ENCODE measurements at places on chromosomes 2 and 18.
A peak's percentile ranks its signal among the peaks of the same experiment; 100 is the strongest.

GRCh38 chr2:102149644-102150455, 7.3 kb downstream of the IL1R1 start:
- DNase-seq: no peak

GRCh38 chr2:171315781-171316180, 118.0 kb downstream of the METTL8 start:
- no peak for DNase-seq

GRCh38 chr2:30380824-30381223, 66.2 kb upstream of the LCLAT1 start:
- no peak for DNase-seq

DNA sequence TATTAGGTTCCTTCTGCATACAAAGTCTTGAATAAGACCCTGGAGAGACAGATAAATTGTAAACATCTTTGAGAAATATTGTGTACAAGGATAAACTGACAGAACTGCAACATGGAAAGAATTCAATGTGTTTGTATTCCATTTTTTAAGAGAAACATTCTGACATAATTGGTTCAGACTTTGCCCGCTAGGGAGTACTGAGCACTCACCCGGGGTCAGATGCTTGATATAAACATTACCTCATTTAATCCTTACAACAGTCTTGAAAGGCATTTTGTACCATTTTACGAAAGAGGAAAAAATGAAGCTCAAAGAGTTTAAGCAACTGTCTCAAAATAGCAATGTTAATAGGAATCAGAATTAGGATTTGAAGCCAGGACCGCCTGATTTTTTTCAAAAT, 416.7 kb upstream of the CRIM1 start:
- DNase-seq: peak; percentile 45

GRCh38 chr2:64492821-64493220, 31.3 kb upstream of the AFTPH start:
- no peak for DNase-seq

DNA sequence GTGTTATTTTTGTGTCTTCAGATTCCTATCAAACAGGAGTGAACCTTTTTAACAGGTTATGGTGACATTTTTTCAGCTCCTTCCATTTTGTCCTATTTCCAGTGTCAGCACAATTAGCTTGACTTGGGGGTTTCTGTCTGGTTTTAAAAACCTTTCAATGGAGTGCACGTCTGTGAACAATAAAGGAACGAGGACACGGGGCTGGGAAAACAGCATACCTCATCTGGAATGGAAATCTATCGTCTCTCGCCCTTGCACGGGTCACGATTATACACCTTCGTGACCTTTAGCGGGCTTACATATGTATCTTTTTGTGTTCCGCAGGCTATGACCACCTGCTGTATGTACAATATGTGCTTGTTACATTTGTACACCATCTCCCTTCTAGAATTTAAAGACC, 2.3 kb upstream of the ZNF532 start:
- DNase-seq: no peak

DNA sequence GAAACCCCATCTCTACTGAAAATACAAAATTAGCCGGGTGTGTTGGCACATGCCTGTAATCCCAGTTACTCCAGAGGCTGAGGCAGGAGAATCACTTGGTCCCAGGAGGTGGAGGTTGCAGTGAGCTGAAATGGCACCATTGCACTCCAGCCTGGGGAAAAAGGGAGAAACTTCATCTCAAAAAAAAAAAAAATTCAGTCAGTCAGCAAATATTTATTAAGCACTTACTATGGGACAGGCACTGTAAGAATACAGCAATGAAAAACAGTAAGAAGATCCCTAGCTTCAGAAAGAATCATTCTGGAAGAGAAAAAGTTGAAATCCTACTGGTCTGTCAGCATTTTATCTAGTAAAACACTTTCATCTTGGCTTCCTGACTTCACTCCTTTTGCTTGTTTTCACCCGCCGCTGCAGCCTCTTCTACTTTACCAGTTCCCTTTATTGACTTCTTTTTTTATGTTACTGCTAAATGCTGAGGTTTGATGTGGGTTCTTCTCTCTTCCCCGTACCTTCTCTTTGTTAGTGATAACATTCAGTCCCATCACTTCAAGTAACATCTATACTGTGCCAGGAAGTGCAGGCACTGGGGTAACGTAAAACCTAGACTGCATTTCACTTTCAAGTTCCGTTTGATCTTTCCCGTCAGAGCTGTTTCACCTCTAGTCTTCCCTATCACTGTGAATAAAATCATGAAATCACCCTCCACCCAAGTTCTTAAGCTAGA, 10.8 kb upstream of the TAF4B start:
- DNase-seq: no peak

DNA sequence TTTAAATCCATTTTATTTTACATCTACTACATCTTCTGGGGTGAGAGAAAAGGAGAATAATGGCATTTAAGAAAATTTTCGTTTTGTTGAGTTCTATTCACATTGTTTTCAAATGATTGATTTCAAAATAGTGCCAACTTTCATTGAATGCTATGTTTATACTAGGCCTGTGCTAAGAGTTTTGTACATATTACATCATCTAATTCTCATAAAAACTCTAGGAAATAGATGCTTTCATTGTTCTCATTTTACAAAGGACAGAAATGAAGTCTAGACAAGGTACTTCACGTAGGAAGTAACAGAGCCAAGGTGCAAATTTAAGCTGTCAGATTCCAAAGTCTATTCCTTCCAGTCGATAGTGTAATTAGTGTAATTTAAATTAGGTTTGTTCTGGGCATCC, 402.8 kb upstream of the UBE2E3 start:
- DNase-seq: no peak

DNA sequence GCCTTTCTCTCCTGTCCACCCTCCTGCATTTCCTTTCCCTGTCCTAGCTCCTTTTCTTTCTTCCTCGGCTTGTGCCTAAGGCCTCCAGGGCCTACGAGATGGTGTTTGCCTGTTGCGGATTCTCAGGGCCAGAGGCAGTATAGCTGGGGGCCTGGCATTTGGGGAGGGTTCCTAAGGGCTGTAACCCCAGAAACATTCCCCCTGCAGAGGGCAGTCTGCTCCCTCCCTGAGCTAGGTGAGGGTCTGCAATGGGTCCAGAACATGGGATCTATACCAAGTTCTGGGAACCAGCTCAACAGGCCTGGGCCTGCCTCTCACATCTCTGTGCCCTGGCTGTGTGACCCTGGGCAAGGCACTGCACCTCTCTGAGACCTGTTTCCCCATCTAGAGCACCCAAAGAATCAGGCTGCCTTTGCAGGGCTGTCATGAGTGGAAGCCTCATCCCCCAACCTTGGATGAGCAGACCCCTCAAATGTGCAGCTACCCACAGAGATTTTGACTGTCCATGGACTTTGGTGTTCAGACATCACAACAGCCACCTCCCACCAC, 97.5 kb downstream of the GLI2 start:
- no peak for DNase-seq

DNA sequence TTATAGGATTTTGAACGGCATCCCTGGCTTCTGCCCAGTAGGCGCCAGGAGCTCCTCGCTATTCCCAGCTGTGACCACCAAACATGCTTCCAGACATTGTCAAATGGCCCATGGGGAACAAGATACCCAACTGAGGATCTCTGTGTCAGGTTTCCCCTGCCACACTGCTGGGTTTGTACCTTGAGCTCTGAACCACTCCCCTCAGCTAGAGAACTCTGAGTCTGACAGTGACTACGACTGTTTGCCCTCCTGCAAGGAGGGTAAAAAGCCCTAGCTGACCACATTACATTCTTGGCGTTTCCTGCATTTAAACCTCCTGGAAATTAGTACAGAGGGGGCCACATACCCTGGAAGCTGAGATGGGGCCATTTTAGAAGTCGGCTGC, 12.4 kb downstream of the LRRFIP1 start:
- no peak for DNase-seq

DNA sequence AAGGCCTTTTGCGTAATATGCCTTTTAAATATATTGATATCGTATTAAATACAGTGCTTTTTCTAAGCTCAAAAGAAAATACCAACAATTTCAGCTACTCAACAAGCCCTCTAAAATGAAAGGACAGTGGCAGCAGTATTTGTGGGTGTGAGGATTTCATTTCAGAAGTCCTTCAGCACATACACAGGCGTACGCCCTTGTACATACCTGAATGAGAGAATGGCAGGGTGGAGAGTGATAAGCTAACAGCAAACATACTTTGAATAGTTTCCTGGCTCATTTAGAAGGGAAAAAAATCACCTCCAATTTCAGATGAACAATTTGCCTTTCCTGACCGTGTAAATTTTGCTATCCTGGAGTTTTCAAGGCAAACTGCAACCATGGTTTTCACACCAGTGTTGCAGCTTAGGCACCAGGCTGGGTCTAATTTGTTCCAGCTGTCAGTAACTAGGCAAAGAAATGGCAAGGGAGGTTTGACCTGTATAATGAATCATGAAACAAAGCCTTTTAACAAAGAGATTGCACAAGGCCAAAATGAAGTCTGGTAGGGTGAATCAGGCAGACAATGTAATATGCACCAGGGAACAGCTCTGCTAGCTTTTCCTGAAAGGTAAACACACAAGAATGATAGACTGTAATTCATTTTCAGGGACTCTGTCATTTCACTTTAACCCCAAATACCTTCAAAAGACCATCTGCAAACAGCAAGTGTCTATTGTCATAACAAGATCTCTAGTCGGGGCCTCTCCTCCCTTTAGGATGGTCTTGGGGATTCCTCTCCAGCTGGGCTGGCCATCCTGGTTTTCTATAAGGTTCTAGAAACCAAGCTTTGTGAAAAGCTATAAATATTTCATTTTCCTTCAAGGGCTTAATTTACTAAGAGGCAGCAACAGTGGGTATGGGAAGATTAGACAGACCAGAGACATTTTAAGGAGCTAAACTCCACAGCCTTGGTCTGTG, 11.5 kb downstream of the ANKRD29 start:
- peak; percentile 65 for DNase-seq

DNA sequence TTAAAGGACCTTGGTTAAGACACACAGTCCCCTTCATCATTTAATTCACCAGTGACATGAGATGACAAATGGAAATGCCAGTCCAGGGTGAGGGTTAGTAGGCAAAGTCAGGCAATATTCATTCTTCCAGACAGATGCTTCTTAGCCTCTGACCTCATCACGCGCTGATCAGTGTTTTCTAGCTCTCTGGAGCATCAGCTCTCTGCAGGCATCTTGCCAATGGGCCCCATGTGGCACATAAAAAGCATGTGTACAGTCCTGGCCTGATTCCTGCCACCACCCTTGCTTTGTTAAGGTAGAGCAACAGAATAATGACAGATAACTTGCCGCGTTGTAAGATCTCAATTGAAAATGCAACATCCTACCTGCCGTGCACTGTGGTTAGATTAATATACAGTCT, 20.3 kb upstream of the NPAS2 start:
- peak; percentile 54 for DNase-seq

DNA sequence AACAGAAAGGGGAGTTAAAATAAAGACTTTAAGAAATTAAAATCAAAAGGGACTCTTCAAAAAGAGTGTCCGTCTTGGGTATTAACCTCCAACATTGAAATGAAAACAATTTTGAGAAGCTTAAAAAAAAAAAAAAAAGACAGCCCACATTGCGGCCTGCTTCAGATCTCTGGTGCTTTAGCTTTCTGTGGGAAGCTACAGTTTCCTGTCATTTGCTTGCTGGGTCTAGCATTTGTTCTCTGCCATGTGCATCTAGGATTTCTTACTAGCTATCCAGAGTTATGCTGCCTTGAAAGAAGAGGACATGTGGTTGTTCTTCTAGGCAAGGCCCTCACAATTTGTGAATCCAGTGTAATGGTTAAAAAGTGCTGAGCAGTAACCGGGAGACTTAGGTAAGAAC, 375.3 kb downstream of the SLC4A3 start:
- DNase-seq: no peak

- DNase-seq: no peak
Measured at GRCh38 chr2:221529177-221529942, 42.7 kb downstream of the EPHA4 start.

DNA sequence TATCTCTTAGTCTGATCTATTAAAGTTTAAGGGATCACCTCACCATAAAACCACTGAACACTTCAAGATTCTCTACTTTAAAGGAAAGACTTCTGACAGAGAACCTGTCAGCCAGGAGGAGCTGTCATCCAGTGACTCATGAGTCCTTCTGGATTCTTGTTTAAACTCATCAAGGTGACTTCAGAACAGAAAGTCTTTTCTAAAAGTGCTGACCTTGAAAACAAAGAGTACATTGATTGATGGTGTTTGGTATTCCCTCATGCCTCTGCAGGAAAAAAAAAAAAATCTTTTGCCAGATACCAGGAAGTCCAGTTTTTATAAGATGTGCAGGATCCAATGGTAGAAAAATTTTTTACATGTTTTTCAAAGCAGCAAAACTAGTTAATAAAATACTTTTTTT, 12.3 kb downstream of the DSG2 start:
- no peak for DNase-seq

Data from eye (tissue), 1 donor.